ENCODE measurements at places on chromosomes 7 and 10. TPM values are rescaled to one million over a fixed set of nuclear protein-coding genes. Genes with fewer than 3 reads are reported as not detected.

ANKMY2 gene
- 9.8 TPM for total RNA-seq

COMMD3 gene
- total RNA-seq, result 68.8 TPM

DNA sequence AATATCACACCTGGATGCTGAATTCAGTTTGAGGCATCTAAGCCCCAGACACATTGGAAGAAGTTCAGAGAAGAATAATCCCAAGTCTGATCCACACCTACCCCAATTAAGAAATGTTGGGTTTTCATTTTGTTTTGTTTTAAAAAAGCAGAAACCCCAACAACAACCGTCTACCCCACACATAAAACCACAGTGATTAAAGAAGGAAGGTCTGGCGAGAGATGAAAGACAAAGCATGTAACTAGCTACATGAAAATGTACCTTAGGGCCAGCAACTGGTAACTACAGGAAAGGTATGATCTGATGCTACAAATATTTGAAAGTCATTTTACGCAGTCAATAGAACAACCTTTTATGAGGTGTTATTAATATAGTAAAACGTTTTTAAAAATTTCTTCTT, 1112.3 kb downstream of the GATA3 start:
- no peaks in the 10 kb centered on the region for H3K27me3 ChIP-seq
- peaks cover 23% of the 10 kb centered on the region for H3K4me1 ChIP-seq
- H3K4me3 ChIP-seq, result no peak overlapping the region
- H3K27ac ChIP-seq, result no peak overlapping the region
- DNase-seq, result no peak

DNA sequence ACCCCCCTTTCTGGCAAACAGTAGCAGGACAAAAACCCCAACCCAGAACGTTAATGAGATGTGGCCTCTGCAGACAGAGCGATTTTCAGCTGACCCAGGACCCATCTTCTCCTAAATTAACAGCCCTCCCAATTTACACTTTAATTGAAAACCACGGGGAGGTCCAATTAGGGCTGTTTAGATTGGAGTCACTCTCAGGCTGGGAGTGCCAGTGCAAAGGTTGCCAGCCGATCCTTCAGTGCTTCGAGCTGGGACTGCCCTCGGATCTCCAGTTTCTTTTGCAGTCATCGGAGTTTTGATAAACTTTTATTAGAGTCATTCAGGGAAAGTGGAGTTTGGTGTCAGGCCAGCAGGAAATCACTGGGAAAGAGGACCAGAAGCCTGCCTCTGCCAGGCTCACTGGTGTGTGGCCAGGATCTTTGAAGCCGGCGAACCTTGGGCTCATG, 108.0 kb downstream of the DOCK1 start:
- no peaks in the 10 kb centered on the region for H3K36me3 ChIP-seq
- no peak overlapping the region for H3K4me3 ChIP-seq
- no peak for DNase-seq
- no peaks in the 10 kb centered on the region for H3K4me1 ChIP-seq

DNA sequence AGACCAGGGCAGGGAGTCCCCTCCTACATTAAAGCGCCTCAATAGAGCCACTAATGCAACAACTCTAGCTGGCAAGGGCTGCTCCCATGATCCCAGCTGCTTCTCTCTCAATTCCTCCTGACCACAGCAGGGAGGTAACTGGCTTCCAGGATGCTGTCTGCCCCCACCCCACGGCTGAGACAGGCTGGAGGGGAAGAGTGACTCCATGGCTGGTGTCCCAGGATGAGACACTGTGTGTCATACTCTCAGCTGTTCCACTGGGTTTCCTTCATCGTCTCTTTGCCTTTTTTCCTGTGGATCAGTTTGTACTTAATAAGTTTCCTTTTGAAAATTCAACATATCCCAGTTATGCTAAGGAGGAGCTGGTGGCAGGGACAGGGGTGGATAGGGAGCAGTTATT, 27.7 kb upstream of the MYH16 start:
- no peak for DNase-seq
- H3K36me3 ChIP-seq, result no peaks in the 10 kb centered on the region
- no peak overlapping the region for H3K27ac ChIP-seq
- no peak overlapping the region for H3K4me3 ChIP-seq

MRLN gene
- not detected for total RNA-seq

HABP2 gene
- total RNA-seq, result not detected

All from activated CD4-positive, alpha-beta T cell treated with anti-CD3 and anti-CD28 coated beads, Interleukin-2, amount 10 ng/mL, durations not matched to agents 7 days and 5 days (primary cell).